ENCODE measurements at places on chromosomes 3 and 15.

GRCh38 chr3:661356-661755 lies 431.5 kb upstream of the CNTN6 start:
- DNase-seq: no peak

GRCh38 chr3:78858174-78858573 lies 909.6 kb downstream of the ROBO1 start:
- no peak for DNase-seq

DNA sequence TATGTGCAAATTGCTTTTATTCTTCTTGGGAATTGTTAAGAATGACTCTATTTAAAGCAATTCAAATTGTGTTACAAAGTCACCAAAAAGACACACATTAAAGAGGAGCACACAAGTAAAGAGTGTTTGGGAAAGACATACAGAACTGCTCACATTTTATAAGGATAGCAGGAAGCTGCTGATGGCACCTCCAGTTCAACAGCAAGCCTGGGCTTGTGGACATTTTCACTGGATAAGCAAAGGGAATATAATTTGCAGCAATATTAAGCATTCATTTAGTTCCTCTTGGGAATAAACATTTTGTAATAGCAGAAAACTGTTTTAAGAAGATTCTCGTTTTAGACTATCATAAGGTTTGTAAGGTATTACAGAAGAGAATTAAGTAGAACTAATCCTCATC lies 1271.9 kb downstream of the ZPLD1 start:
- no peak for DNase-seq

GRCh38 chr3:37836589-37836988 lies 25.1 kb upstream of the CTDSPL start:
- no peak for DNase-seq

GRCh38 chr15:91975241-91975978 lies 121.9 kb downstream of the SLCO3A1 start:
- DNase-seq: no peak

DNA sequence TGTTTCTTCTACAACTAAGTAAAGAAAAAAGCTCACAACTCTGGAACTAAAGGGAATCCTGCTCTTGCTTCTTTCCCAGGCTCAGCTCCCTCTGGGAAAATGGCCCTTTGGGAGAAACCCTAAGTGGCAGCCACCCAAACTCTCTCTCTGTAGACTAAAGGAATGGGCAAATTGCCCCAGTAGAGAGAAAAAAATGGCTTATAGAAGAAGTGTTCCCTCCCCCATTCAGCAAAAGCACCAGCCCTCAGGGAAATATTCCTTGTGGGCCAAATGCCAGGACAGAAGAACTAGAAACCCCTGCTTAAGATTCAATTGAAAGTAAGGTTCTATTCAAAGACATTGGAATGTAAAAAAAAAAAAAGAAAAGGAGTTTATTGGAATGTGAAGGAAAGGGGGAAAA lies 603.7 kb upstream of the ALCAM start:
- no peak for DNase-seq
